8988T (cell line): ENCODE measurements at places on chromosomes 2 and 18.
A peak's percentile ranks its signal among the peaks of the same experiment; 100 is the strongest.

- DNase-seq = no peak
Observed at GRCh38 chr2:132975193-132976105, 305.4 kb upstream of the LYPD1 start.

GRCh38 chr2:171307560-171307959 is 126.2 kb downstream of the METTL8 start:
- DNase-seq = no peak

DNA sequence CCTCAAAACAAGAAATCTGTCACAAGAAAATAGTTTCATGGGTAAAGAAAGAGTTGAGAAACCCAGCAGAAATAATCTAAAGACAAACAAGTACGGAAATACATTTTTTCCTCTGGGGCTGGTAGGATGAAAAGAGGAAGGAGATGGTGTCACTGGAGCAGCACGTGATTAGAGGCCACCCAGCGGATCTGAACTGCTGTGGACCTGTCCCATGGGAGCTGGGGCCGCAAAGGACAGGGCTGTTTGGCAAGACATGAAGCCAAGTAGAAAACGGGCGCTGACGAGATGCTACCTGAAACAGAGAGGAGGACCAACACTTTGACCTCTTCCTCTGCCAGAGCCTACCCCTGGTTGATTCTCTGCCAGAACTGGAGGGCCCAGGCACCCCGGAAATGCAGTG is 295.4 kb upstream of the ATP5MC3 start:
- no peak for DNase-seq

DNA sequence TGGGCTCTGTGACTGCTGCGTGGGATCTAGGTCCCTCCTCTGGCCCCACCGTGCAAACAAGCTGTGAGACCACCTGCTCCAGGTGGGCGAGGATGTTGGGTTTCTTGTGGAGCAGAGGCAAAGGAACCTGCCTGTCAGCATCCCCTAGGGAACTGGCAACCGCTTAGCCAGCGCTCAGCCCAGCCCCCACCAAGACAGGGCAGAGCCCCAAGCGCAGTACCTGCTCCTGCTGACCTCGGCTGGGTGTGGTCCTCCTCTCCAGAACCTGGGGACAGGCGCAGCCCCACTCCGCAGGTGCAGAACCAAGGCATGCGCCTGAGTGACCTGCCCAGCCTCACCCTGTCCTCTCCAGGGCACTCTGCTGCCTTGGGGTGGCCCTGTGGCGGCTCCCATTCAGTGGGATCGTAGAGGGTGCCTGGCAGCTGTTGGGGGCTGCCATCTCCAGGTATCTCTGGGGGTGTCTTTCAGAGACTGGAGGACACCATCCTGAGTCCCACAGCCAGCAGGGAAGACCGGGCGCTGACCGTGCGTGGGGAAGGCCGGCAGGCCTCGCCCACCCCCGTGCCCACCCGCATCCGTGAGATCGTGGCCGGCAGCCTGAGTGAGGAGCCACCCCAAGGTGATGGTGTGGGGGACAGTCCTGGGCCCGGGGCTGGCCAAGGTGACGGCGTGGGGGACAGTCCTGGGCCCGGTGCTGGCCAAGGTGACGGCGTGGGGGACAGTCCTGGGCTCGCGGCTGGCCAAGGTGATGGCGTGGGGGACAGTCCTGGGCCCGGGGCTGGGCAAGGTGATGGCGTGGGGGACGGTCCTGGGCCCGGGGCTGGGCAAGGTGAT is 12.3 kb downstream of the CROCC2 start:
- DNase-seq = peak; percentile 24

GRCh38 chr2:206480161-206480560 is 36.8 kb downstream of the ADAM23 start:
- DNase-seq = no peak

- DNase-seq = no peak
Observed at GRCh38 chr2:148570989-148571388, 73.6 kb upstream of the EPC2 start.

DNA sequence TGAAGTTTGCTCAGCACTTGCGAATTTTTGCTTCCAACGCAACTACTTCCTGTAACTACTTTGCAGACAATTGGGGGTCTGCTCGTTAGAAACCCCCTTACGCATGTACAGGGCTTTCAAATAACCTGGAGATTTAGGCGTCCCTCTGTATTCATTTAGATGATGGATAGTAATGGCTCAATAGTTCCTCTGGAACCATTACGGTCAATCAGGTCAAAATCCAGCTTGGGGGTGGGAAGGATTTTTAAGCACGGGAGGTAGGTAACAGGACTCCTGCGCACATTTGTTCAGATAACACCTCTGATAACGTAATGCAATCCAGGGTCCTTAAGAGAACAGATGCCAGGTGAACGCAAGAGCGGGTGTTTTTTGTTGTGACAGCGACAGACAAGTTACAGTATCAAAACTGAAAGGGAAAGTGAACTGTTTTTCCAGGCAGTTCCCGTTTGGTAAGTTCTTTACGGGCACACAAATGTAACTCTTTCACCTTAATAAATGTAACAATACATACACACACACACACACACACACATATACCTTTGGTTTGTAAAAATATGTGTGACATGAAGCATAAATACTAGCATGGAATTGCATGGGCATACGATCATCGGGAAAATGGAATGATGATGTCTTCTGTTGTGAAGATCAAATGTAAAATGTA is 3.8 kb upstream of the OSR1 start:
- DNase-seq = no peak

DNA sequence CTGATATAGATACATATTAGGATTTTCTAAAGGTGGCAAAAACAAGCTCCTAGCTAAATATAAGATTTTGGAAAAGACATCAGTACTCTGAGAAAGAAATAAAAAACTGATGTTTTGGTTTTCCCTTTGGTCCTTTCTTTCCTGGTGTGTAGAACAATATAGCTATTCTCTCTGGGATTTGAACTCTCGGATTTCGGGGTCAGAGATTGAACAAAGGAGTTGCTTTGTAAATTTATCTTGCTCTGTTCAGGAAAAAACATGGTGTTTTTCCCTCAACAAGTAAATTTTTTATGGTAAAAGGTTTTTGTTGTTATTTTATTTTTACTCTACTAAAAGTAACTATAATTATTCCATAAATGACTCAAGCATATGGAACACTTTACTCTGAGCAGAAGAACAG is 889.3 kb downstream of the ERBB4 start:
- no peak for DNase-seq

DNA sequence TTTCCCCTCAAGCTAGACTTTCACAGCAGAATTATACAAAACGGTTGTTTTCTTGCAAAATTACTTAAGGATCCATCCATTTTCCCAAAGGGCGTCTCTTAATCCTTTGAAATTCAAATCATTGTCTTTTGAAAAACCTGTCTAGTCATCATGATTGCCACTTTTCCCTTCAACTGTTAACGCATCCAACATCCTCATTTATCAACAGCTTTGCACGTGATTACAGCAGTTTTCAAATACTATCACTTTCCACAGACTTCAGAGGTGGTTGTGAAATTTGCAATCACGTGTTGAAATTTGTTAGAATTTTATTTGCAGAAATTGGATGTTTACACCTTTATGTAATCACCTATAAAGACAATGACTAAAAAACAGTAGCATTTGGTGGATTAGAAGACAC is 304.4 kb upstream of the SLC39A10 start:
- no peak for DNase-seq

- DNase-seq = no peak
Observed at GRCh38 chr2:10864861-10865636, 46.7 kb upstream of the KCNF1 start.

GRCh38 chr2:238320648-238321281 is 447 bp downstream of the TRAF3IP1 start:
- DNase-seq = no peak

- DNase-seq = no peak
Observed at GRCh38 chr2:40439473-40439872, 12.4 kb downstream of the SLC8A1 start.

GRCh38 chr2:189159717-189160116 is 19.8 kb downstream of the COL5A2 start:
- no peak for DNase-seq

DNA sequence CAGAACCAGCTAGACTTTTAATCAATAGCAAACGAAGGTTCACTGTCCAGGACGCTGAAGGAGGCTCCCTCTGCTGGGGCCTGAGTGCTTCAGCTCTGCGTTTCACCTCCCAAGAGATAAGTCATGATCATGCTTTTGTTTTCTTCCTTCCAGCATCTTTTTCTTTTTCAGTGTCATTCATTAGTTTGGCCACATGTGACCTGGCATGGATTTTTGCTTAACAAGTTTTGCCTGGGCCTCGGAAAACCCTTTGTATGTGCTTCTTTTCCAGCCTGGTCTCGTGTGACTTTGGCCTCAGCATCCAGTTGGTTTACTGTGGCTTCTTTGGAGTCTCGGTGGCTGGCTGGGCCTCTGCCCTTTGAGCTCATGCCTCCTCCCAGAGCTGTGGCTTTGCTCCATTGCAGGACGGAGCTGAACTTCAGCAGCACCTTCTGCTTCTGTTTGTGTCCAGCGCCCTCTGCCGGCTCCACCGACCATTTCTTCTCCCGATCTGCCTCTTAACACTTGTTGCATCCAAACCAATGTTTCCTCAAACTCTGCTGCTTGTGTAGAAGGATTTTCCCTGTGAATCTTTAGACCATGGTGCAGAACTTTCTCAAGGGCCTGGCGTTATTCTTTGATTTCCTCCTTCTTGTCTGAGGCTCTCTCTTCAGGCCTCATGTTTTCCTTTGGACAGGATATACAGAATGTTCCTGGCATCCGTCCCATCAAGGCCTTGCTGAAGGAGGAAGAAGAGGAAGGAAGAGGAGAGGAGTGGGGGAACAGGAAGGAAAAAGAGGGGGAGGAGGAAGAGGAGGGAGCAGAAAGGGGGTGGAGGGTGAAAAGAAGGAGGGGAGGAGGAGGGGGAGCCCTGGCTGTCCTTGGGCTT is 23.6 kb upstream of the HES6 start:
- DNase-seq = peak; percentile 78

GRCh38 chr2:10028988-10029874 is 14.1 kb upstream of the KLF11 start:
- DNase-seq = peak; percentile 55

DNA sequence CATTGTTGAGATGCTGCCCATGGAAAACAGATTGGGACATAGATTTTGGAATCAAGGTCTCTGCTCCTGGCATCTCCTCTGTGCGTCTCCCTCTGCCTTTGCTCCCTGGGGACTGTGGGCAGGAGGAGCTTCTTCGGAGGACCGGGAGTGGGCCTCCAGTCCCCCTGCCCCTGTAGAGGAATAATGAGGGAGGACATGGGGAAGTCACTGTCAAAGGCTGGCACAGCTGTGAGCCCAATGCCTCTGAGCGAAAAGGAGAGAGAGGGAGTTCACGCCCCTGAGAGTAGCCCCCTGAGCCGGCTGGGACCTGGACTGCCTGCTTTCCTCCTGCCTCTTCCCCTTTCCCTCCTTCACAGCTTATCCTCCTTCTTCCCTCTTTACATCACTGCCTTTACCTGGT is 195.0 kb downstream of the LOXHD1 start:
- DNase-seq = no peak
